GM19239 (cell line): ENCODE measurements at places on chromosomes 5 and 9.

DNA sequence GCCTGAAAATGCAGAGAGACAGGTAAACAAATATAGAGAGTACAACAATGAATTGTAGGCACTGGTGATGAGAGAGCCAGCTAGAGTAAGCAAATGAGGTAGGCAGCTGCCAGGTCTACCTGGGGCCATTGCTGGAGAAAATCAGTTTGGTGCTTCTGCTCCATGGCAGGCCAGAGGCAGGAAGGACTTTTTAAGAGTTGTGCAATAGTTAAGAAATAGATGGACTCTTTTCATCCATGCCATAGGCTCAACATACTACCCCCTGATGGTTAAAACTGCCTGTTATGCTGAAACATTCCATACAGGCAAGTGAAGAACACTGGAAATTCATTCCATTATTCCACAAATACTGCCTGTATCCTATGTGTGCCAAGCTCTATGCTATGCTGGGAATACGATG is 86.5 kb upstream of the CCDC112 start:
- DNase-seq, result no peak

DNA sequence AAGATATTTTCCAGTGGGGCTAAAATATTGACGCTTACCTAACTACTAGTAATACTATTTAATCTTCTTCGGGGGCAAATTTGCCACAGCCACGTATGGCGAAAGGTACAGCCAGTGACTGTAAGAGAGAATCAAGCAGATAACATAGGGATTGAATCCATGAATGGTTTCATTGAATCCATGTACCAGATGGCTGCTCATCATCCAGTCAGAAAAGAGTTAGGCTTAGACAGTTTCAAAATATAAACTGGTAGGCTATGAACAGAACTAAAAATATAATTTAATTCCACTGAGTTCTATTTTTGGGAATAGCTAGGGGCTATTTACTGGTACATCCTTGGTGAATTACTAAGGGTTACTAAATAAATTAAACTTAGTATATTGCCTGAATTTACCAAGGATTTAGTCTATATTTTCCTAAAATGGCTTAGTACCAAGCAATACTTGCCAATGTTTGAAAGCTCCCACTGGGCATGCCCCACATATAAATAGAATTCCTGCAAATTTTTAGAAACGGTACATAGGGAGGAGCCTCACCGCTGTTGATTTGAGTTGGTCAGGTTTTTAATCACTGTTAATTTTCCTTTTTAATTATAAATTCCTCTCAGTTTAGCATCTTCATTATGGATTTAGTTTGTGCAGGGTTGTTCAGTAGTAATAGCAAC is 55.8 kb upstream of the VLDLR start:
- no peak for DNase-seq

DNA sequence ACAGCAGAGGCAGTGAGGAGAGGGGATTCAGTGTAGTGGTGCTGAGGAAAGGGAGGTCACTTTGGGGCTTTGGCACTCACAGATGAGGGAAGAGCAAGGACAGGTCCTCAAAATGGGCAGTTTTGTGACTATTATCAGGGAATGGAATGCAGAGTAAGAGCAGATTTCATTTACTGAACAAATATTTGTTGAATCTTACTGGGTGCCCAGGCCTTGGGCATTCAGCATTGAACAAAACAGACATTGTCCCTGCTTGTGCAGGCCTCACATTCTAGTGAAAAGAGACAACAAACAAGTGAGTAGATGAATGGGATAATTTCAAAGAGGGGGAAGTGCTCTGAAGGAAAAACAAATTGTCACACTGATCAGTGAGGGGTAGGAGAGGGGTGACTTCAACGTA is 404.1 kb downstream of the DMRT2 start:
- DNase-seq, result no peak

- no peak for DNase-seq
These were observed 15.8 kb downstream of the PSMB7 start for GRCh38 chr9:124399323-124399967.

DNA sequence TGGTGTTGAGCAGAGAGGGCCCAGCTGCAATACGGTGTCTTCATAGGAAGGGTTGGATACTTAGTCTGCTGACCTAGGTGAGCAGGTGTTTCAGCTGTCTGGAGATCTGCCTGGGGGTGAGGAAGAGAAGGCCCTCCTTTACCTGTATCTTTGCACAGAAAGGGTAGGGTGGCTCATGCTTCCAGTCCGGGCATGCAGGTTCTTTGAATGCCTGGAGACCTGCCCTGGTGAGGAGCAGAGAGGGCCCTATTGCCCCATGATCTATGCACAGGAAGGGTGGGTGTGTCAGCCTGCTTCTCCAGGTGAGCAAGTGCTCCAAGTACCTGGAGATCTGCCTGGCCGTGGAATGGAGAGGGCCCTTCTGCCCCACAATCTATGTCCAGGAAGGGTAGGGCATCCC is 63.0 kb downstream of the FER start:
- no peak for DNase-seq

- DNase-seq, result no peak
These were observed 28.0 kb upstream of the ERAP1 start for GRCh38 chr5:96835791-96836191.

DNA sequence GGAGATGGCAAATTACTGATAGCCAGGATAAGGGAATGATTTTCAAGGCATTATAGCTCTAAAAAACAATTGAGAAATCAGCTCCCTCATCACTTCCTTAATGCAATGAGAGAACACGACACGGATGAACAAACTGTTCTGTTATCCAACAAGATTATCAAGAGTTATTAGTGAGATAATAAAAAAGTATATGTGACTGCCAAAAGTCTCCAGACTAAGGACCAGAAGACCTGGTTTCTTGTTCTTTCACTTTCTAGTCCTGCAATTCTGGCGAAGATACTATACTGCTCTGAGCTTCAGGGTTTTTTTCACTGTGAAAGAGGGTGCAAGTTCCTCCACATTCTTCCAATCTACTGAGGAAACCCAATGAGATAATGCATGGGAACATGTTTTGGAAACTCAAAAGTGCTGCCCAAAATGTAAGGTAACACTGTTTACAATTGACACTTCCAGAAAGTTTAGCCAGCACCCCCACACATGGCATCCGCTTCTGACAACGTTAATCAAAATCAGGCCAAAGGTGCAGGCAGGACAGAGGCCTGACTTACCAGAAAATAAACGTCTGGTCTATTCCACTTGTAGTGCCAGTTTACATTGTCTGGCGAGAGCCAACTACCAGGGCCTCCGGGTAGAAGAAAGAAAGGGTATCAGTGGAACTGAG is 254.2 kb downstream of the DOCK8 start:
- peak; percentile 15 for DNase-seq

DNA sequence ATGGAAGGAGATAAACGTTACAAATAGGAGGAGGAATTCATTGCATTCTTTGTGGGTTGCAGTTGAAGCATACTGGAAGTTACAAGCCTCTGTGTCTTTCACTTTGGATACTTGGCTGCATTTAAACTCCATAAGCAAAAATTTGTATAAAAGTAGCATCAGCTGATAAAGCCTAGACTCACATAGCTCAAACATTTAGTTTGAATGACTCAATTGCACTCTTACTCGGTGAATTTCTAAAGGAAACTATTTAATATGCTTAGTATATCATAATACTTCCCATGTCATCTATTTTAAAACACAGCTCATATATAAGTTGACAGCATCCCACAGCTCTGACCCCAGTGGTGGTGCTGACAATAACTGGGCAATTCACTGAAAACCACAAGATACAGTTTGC is 596.6 kb upstream of the ZNF608 start:
- no peak for DNase-seq

DNA sequence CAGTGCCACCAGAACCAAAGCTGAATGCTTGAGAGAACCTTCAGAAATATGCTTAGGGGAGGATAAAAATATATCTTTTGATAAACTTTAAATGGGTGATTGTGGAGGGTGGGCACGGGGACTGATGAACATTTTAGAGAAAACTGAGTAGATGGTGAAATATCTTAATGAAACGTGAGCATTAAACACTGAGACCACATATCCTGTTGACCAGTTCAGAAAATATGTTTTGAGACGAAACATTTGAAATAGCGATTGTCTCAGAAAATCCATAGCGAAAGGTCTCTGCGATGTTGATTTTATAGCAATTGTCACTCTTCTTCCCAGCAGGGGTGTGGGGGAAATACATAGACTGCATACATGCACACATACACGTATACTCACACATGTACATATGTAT is 231.0 kb downstream of the ESM1 start:
- no peak for DNase-seq

DNA sequence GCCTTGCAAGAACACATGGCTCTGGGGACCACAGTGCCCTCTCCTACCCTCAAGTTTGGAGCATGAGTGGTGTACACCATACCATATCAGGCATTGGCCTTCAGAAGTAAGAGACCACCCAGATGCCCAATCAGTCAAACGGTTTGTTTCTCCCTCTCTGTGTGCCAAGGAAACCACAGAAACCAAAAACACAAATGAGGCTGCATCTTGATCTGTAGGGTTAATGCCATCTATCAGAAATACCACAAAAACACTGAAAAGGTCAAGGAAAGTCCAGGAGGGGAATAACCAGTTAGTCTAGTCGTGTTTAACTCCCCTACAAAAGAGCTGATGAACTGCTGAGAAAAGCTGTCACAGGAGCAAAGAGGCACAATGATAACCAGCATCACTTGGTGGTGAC is 78.4 kb downstream of the INSYN2B start:
- no peak for DNase-seq

DNA sequence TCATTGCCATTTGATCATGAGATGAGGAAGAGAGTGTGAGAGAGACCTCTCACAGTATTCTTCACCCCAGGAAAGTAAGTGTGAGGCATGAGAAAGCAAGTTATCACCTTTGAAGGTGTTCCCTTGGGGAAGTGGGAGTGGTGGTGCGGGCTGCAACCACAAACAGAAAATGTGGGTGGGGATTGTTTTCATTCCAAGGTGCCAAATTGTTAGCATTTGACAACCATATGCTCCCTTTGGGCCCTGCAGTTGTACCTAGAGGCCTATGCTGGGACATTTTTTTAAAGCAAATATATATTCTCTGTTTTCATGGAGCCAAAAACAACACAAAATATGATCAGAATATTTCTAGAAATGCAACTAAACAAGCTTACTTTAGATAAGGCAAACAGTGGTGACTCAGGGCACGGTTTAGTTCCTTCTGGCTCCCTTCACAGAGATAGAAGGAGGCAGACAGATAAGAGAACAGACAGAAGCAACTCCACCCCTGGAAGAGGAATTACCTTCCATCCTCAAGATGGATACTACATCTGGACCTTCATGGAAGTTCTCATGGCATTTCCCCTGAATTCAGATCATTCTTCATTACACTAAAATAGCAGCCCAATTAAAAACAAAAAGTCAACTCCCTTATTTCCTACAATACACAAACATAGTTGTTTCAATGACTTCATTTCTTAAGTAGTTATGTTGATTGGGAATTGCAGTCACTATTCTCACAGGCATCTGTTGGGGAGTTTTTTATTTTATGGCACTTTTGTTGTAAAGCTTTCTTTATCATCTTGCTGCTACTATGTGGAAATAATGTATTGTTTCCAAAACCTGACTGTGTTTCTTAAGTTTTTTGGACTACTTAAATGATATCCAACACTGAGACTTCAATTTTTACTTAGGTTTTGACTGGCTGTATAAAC is 416.6 kb downstream of the PLK2 start:
- no peak for DNase-seq

DNA sequence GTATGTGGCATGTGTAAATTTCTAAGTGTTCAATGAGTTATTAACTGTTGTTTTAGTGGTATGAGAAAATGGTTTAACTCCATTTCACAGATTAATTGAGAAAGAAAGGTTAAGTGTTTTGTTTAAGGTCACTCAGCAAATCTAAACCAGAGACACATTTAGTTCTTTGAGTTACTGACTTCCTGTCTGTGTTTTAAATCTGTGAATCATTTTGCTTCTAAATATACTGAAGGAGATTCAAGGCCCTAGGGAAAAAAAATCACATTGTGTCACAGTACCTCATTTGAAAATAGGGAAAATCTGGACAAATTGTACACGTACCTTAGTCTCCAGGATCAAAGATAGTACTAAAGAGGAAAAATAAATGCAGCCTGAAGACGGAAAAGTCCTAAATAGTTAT is 368.2 kb downstream of the TMEM161B start:
- no peak for DNase-seq

DNA sequence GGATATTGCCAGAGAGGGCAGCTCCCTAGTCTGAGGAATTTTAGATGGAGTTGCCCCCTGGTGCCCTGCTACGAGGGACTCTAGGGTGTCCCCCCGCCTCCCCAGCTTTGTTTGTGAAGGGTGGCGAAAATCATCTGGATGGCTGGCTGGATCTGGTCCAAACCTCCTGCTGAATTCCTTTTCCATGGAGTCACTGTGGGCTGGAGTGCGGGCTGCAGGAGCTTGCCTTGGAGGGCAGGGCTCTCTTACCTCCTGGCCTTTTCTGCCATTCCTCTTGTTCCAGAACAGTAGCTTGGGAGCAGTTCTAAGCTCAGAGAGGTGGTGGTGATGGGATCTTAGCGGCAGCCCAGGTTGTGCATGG is 2.1 kb downstream of the SYNPO start:
- no peak for DNase-seq

- no peak for DNase-seq
These were observed 421 bp upstream of the DEPDC1B start for GRCh38 chr5:60700416-60700757.
